Renal cortex interstitium (tissue), 15 donors: ENCODE measurements at places on chromosomes 5 and 9.

- DNase-seq, result no peak
Observed at GRCh38 chr5:149957855-149958254, 2.7 kb upstream of the SLC26A2 start.

DNA sequence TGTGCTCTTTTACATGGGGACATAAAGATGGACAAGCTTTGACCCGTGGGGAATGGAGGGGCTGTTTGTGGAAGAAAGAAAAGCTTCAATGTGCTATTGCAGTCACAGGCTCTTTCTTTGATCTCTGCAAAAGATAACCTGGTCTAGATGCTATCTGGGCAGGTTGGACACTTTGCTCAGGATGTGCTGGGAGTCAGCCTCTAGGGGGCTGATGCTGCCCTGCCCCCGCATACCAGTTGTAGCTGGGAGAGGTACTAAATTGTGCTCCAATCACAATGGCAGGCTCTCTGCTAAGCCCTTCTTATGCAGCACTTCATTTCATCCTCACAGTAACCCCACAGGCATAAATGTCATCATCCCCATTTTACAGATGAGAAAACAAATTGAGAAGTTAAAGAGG, 67.2 kb downstream of the PSD2 start:
- no peak for DNase-seq

GRCh38 chr9:78986446-78986845, 585.3 kb upstream of the TLE4 start:
- DNase-seq, result no peak

GRCh38 chr5:79111960-79112702, 522 bp downstream of the BHMT start:
- DNase-seq, result no peak

DNA sequence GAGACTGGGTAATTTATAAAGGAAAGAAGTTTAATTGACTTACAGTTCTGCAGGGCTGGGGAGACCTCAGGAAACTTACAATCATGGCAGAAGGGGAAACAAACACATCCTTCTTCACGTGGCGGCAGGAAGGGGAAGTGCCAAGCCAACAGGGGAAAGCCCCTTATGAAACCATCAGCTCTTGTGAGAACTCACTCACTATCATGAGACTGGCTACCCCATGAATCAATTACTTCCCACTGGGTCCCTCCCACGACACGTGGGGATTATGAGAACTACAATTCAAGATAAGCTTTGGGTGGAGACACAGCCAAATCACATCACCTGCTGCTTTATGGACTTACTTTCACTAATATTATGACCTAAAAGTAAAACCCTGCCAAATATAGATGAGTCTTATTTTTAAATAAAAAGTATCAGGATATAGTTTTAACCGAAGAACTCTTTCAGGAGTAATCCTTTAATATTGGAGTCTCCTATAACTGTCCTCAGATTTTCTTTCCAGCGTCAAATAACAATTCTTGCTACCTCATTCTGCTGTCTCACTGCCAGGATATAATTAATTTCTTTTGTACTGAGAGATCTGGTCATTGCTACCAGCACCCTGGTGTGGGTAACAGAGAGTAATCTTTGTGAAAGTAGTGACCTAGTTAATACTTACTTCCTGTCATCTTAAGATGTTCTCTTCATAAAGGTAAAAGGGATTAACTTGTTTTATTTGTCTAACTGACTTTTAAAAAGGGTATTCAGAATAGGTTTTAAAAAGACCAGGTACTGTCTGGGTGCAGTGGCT, 68.6 kb downstream of the NLN start:
- no peak for DNase-seq
